Upper lobe of left lung (tissue), 6 donors: ENCODE measurements at places on chromosomes 3 and 15.

GRCh38 chr3:99601515-99601914, 36.9 kb upstream of the COL8A1 start:
- no peak for DNase-seq

GRCh38 chr3:117355566-117355965, 646.0 kb downstream of the TUSC7 start:
- no peak for DNase-seq

DNA sequence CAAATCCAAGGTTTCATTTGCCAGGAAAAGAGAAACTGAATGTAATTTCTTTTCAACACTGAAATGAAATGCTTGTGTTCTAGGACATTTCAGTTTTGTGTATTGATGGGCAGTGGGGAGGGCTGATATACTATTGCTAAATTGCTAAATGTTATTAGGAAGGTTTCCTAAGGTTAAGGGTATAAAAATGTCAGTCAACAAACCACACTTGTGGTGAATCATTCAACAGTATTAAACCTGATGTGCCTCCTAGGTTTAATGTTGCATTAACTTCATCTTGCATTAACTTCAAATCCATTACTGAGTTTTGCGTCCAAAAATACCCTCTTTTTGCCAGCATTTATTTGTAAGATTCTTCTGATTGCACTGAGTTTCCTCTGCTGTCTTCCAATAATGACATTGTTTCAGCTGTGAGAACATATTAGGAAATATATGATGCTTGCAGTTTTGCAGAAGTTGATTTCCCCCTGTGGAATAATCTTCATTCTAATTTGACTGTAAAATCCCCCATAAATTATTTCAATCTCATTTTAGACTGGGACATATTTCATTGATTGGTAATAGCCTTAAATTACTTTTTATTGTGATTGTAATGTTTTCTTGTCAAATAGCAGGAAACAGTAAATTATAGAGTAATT, 758.3 kb downstream of the GBE1 start:
- no peak for DNase-seq

GRCh38 chr3:70606018-70606417, 293.6 kb upstream of the MDFIC2 start:
- no peak for DNase-seq

- DNase-seq = no peak
These were observed 106.5 kb upstream of the SATB1 start for GRCh38 chr3:18531662-18532061.

- DNase-seq = no peak
These were observed 217.3 kb downstream of the TP63 start for GRCh38 chr3:189848395-189849040.

GRCh38 chr3:197520311-197521276, 35.2 kb downstream of the BDH1 start:
- DNase-seq = no peak

- no peak for DNase-seq
These were observed 116.7 kb downstream of the FHIT start for GRCh38 chr3:61134532-61134931.

DNA sequence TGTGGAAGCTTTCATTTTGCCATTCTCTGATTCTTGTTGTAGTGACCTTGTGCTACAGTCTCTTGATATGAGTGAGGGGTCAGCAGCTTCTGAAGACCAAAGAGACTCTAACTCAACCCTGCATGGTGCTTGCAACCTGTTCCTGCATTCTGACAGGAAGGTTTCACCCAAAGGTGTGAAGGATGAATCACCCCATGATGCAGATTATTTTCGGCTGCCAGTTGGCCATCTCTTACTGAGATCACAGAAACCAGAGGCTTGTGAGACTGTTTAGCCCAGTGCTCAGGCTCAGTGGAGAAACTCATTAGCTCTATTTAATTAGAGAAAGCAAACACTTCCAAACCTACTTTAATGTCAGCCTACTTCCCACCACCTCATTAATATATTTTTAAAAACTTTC, 29.2 kb upstream of the TPRG1 start:
- DNase-seq = no peak

DNA sequence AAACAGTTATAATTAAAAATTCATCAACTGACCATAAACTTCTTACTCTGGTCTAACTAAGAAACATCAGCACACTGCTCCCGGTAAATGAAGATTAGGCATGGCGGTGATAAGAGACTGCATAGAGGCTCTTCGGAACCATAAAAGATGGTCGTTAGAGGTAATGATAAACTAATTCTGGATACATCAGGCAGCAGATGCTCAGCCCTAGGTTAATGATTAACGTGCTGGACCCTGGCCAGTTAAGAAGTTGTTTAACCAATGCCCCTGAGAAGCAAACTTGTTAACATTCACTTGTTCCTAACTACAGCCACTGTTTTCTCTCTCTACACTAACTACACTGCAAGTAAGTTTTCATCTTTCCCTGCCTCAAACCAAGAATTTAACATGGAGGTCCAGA, 111.5 kb downstream of the PDZRN3 start:
- no peak for DNase-seq

- no peak for DNase-seq
These were observed 88.9 kb upstream of the TBC1D5 start for GRCh38 chr3:17831366-17831765.

- no peak for DNase-seq
These were observed 195.0 kb downstream of the RORA start for GRCh38 chr15:61033940-61034677.
